ENCODE measurements at places on chromosomes 7 and 10. TPM values are rescaled to one million over a fixed set of nuclear protein-coding genes. Genes with fewer than 3 reads are reported as not detected.

Gene ZNF804B
- not detected for total RNA-seq

Gene LLCFC1
- total RNA-seq = not detected

Gene MINDY4
- 2.1 TPM for total RNA-seq

Gene GRID2IP
- total RNA-seq = 0.65 TPM

Gene SYCE1
- not detected for total RNA-seq

All from Caco-2 (cell line).